ENCODE measurements at places on chromosomes 12 and 14.

DNA sequence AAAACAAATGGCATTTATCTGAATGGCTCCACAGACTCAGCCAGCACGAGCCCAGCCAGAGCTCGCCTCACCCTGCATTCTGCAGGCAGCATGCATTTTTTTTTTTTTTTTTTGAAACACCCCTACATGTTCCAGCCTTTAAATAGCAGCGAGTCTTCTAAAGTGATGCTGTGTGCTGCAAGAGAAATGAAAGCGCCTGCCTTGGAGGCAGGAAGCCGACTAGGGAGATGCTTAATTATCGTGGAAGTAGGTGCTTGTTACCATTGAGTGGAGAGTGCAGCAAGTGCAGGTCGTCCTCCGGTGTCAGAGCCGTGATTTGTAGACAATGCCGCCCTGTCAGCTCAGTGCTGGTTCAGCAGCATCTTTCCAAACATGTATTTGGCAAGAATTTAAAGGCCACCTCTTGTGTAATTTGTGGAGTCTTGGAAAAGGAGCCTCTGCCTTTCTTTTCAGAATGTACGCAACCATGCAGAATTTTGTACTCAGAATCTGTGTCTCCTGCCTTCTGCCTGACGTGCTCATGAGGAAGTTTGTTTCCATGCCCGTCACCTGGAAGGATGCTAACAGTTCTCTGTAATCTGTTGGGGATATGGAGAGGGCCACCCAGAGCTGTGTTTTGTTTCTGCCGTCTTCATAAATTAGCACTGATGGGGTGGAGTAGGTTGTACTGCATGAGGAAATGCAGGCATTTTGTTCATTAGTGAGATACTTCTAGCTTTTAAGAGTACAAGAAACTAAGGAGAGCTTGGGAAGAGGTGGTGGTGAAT, 345.9 kb upstream of the RGS6 start:
- DNase-seq = peak; percentile 10

DNA sequence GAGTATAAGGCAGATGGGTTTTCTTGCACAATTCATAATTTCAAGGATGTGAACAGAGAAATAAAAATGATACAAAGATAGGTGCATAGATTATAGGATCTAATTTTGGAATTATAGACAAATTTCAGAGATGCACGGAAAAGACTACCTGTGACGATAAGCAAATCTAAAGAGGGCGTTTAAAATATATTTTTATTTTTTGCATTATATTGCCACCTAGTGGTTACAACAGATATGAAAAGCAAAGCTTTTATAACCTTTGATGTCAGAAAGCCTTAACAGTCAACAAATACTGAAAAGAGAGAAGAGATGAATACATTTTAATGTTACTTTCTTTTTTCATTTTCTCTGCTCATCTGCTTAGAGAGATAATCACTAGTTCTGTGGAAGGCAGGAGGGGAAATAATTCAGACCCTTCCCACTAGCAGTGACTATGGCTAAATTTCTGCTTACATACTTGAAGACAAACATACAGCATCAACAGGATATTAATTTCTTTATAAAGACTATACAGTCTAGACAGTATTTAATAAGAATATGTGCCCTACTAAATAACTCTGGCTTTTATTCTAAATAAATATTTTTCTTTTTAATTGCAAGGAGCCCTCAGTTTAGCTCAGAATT, 46.3 kb downstream of the NTS start:
- peak; percentile 45 for DNase-seq

- DNase-seq = peak; percentile 97
Observed at GRCh38 chr12:72989458-72989947, 717.3 kb downstream of the TRHDE start.

- DNase-seq = no peak
Observed at GRCh38 chr14:26191671-26192070, 406.2 kb downstream of the NOVA1 start.

DNA sequence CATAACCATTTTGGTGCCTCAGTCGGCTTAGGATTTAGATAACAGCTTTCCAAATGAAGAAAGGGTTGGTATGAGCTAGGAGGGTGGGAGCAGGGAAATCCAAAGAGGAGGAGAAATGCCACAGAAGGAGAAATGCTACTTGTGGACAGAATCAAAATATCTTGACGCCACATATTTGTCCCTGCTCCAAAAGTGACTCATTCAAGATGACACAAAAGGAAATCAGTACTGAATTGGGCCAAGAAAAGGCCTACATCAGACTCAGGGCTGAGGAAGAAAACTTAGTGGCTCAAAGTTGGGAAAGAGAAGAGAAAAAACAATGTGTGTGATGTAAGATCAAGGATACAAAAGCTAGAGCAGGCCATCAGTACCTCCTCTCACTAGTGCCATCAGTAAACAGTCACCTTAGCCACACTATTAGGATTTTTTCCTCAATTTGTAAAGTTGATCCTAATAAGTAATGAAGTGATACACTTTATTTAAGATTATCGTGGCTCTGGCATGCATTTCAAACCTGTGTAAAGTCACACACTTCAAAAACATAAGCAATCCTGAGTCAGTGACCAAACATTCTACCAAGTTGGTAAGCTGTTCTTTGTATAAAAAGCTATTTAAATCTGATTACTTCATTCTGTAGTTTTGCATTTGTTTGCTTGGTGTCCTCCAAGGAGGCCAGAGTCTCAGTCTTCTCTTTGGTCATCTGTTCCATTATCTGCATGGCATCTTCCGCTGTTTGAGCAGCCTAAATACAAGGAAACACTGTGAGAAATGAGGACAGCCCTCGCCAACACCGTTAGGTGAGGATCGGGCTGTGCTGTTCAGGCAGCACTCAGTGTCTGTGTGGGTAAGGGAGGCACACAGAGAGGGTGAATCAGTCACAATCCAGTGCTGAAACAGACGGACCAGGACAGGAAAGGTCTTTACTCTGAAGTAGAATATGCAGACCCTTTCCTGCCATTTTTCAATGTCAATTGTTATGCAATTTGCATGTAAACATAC, 52.6 kb upstream of the VPS33A start:
- no peak for DNase-seq

- no peak for DNase-seq
Observed at GRCh38 chr12:54373649-54374561, 9.6 kb upstream of the GPR84 start.

- DNase-seq = no peak
Observed at GRCh38 chr14:105168496-105168978, at the start of gene JAG2. Gene JAG2, minus strand, starts transcription at chr14:105168776. Its CDS starts 356 bp downstream, at chr14:105168420.

- DNase-seq = no peak
Observed at GRCh38 chr14:23159532-23159931, 23.9 kb downstream of the SLC7A8 start.

DNA sequence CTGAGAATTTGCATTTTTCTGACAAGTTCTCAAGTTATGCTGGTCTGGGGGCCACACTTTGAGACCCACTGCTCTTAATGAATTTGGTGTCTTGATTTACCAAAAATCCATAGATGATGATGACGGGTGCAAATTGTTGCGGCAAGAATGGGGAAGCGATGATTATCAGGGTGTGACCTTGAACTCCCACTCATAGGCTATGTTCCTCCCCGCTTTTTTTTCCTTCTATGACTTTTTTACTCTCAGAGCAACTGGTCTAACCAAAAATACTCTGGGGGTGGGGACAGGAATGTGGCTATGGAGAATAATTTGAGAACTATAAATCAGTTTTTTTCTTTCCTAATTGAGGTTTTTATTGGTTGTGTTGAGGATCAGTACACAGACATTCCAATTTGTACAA, 83.6 kb downstream of the PPFIBP1 start:
- no peak for DNase-seq

DNA sequence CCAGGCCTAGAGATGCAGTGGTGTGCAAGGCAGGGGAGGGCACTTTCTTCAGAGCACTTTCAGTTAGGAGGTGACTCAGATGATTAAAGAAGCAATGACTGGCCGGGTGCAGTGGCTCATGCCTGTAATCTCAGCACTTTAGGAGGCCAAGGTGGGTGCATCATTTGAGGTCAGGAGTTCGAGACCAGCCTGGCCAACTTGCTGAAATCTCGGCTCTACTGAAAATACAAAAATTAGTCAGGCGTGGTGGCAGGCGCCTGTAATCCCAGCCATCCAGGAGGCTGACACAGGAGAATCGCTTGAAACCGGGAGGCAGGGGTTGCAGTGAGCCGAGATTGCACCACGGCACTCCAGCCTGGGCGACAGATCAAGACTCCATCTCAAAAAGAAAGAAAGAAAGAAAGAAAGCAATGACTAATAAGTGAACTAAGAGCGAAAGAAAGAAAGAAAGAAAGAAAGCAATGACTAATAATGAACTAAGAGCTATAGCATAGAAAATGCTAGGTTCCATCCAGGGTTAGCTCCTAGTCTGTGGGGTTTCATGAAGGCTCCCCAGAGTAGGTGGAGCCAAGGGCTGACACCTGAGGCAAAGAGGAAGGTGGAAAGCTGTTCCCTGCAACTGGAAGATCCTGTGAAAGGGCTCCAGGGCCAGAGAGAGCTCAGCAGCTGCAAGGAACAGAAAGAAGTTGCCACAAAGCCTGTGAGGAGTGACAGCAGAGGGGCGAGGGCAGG, 334.5 kb downstream of the CACNA1C start:
- no peak for DNase-seq

DNA sequence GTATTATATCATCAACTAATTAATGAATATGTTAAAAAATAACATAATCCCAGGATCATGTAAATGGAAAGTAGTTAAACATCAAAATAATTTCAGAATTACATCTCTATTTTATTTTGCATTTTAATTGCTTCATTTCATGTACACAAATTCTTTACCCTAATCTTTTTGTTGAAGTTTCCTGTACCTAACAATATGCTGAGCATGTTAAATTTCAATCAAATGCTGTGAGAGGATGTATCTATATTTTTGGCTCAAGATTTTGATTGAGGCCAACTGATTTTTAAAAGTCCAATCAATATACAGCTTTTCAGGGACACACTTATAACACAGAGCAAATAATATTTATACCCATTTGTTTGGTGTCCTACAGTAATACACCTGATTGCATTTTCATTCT, 6.4 kb downstream of the GPRC5D start:
- no peak for DNase-seq

GRCh38 chr14:33553706-33554278, 397.1 kb downstream of the EGLN3 start:
- no peak for DNase-seq

DNA sequence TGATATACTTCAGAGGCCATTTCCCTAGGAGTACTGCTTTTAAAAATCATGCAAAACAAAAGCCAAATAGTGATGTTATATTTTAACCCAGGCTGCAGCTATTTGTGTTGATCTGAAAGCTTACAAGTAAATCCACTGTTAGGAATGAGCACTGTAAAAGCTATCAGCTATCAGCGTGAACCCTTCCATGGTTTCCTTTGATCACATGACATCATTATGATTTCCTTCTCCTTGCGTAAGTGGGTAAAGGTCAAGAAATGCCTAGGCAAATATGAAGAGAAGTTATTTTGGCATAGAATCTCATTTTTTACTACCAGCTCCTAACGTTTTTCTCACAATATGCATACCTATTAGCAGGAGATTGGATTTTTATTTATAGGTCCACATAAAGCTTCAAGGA, 48.6 kb upstream of the CATSPERB start:
- no peak for DNase-seq

DNA sequence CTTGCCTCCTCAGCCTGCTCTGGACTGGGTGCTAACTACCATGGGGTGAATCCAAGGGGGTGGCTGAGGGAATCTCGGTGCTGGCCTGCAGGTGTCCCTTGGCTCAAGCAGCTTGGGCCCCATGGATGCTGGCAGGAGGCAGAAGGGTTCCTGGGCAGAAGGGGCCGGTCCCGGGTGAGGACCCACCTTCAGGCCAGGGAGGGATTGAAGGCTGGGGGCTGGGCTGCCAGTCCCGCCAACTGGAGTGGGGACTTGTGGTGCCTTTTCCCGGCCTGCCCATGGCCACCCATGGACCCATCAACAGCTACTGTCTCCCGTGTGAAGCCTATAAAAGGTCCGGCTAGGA, 550.1 kb downstream of the SLC6A15 start:
- DNase-seq = no peak

- no peak for DNase-seq
Observed at GRCh38 chr12:43973385-43973784, 137.5 kb downstream of the TMEM117 start.

- DNase-seq = no peak
Observed at GRCh38 chr12:60311940-60312339, 716.1 kb downstream of the SLC16A7 start.

DNA sequence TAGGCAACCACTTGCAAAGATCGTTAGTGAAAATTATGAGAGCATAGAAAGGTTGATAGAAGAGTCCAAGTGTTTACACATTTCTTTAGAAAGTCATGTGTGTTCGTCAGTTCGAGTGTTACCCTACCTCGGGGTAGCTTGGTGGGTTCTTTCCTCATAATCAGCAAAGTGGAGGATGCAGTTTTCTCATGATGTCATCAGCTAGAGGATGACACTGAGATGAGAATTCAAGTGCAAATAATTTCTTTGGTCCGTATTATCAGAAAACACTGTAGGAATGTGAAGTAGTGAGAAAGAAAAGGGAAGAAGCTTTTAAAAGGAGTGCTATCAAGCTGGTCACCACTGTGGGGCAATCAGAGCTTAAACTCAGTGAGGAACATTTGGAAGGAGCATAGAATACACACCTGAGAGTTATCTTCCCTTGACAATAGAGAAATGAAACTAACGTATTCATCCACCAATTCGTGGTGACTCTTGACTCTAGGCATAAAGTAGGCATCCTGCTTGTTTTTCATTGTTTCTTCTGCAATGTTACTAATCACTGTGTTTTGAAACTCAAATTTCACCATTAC, 1340.9 kb upstream of the TMEM132C start:
- no peak for DNase-seq

DNA sequence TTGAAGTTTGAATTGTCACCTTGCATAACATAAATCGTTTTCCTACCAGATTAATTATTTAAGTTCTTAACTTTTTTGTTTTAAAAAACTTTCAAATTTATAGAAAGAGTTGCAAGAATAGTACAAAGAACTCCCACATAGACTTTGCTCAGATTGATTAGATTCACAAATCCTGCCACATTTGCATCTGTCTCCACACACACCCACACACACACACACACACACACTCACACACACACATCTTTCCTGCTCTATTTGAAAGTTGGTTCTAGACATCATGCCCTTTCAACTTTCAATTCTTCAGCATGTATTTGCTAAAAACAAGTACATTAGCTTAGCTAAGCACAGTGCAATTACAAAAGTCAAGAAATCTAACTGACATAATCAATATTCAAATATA, 184.0 kb downstream of the ITPR2 start:
- no peak for DNase-seq

- DNase-seq = no peak
Observed at GRCh38 chr12:26188127-26188526, 7.2 kb upstream of the SSPN start.

All from SK-N-DZ (cell line).